ENCODE measurements at places on chromosomes 6 and 20. TPM values are rescaled to one million over a fixed set of nuclear protein-coding genes. Genes with fewer than 3 reads are reported as not detected.
A peak's percentile ranks its signal among the peaks of the same experiment; 100 is the strongest.

DNA sequence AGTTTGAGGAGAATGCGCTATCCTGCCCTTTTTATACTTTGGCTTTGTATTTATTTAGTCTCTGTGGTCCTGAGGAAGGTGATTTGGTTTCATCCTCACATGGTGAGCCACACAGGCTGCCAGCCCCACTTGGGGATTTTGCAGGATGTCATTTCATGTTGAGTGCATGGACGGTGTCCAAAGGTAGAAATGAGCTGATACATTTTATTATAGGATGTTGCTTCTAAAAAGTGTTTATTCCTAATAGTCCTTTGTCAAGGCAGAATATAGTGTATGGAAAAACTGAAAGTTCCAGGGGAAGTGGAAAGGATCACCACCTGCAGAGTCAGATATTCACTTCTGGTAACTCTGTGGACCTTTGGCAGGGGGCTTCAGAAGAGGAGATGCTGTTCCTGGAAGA lies 434.6 kb downstream of the CD109 start:
- H3K27me3 ChIP-seq: no peaks in the 10 kb centered on the region
- H3K36me3 ChIP-seq: no peaks in the 10 kb centered on the region
- peaks cover 11% of the 10 kb centered on the region for H3K4me1 ChIP-seq
- no peak overlapping the region for H3K27ac ChIP-seq

- H3K4me1 ChIP-seq: peaks cover 21% of the 10 kb centered on the region
- H3K4me3 ChIP-seq: peak overlapping the region; percentile 97
- H3K27me3 ChIP-seq: peaks cover 10% of the 10 kb centered on the region
- no peak for DNase-seq
- peaks cover 4% of the 10 kb centered on the region for H3K36me3 ChIP-seq
Measured at GRCh38 chr6:26025047-26025893, 62.0 kb upstream of the HFE start.

DNA sequence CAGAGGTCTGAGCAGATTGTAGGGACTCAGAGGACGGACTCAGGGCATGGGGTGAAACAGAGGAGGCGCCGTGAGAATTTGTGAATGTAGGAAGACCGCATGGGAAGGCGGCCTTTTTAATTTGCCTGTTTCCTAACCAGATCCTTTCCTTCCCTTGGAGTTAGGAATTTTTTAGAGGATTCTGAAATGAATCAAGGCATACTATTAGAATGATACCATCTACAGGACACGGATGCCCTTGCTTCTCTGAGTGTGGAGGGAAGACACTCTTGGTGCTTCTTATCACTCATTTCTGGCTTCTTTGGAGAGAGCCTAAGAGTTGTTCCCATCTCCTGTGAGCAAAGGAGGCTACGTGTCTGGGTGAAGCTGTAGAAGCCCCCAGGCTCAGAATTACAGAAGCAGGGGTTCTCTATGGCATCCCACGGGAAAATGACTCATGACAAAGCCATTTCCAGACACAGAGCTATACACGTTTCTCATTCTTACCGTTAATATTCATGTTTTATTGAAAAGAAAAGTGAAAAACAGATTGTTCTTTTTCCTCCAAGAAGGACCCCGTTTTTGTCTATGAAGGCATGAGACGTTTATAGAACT lies 148.5 kb downstream of the EDN3 start:
- DNase-seq: no peak
- H3K27me3 ChIP-seq: peaks cover 2% of the 10 kb centered on the region
- H3K36me3 ChIP-seq: no peaks in the 10 kb centered on the region

The SLC22A16 gene
- 0.54 TPM for total RNA-seq

DNA sequence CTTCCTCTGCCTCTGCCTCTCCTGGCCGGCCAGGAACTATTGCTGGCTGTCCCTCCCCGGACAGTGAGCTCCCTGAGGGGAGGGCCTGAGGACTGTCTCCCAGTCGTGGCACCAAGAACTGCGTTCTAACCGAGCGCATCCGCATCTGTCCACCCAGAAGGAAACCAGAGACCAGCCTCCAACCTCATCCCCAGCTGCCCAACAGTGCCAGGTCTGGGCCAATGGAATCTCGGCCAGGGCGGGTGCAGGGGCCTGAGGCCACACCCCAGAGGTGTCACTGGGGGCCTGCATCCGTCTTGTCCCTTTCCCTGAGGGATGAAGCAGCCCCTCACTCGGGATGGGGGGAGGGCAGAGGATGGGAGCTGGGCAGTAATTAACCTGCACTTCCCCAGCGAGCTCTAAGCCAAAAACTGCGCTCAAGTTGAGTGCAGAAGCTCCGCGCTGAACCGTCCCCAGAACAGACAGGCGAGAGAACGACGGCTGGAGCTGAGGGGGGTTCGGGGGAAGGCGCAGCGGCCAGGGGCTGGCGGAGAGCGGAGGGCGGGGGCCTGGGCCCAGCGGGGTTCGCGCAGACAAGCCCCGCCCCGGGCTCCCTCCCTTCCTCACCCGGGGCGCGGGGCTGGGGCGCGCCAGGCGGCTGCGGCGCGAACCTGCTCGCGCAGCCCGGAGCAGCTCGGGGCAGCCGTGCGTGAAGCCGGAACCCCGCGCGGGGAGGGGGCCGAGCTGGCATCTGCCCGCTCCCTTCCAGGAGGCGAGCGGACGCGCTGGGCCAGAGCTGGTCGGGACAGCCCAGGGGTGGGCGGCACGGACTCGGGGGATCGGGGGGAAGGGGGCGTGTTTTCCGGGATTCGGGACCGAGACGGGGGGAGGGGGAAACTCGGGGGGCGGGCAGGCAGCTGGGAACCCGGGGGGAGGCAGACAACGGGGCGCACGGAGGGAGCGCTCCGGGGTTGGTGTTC lies 1.4 kb downstream of the TFEB start:
- no peaks in the 10 kb centered on the region for H3K36me3 ChIP-seq
- H3K4me3 ChIP-seq: peak overlapping the region; percentile 86
- DNase-seq: peak; percentile 69
- no peaks in the 10 kb centered on the region for H3K27me3 ChIP-seq
- H3K27ac ChIP-seq: no peak overlapping the region

The EYA2 gene
- total RNA-seq: not detected

- H3K36me3 ChIP-seq: no peaks in the 10 kb centered on the region
- DNase-seq: no peak
- no peak overlapping the region for H3K27ac ChIP-seq
- H3K4me1 ChIP-seq: peaks cover 39% of the 10 kb centered on the region
- no peak overlapping the region for H3K4me3 ChIP-seq
Measured at GRCh38 chr6:142694054-142694453, 250.9 kb downstream of the HIVEP2 start.

- peaks cover 11% of the 10 kb centered on the region for H3K4me1 ChIP-seq
- peaks cover 4% of the 10 kb centered on the region for H3K27me3 ChIP-seq
- H3K27ac ChIP-seq: no peak overlapping the region
- no peak for DNase-seq
- H3K4me3 ChIP-seq: no peak overlapping the region
Measured at GRCh38 chr6:157732416-157733161, 90.5 kb upstream of the SNX9 start.
